ENCODE measurements at places on chromosomes 2 and 18.

GRCh38 chr18:24678626-24679025, 218.2 kb downstream of the HRH4 start:
- no peak for DNase-seq

GRCh38 chr2:200077210-200077650, 121.8 kb downstream of the MAIP1 start:
- DNase-seq = no peak

DNA sequence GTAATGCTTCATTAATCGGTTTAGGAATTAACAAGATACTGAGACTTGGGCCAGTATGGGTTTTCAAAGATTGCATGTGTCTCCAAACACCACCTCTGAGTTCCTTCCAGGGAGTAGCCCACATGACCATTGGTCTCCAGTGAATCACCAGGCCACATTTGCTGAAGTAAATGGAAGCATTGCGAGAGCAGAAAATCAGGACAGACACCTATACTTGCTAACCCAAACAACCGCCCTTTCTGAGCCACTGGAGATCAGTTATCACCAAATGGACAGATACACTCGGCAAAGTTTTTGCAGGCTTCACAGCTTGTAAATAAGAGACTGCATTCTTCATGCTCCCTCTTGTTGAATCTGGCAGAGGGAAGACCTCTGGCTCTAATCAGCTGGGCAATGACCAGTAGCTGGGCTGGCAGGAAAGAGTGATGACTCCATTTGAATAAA, 40.9 kb downstream of the GATA6 start:
- no peak for DNase-seq

DNA sequence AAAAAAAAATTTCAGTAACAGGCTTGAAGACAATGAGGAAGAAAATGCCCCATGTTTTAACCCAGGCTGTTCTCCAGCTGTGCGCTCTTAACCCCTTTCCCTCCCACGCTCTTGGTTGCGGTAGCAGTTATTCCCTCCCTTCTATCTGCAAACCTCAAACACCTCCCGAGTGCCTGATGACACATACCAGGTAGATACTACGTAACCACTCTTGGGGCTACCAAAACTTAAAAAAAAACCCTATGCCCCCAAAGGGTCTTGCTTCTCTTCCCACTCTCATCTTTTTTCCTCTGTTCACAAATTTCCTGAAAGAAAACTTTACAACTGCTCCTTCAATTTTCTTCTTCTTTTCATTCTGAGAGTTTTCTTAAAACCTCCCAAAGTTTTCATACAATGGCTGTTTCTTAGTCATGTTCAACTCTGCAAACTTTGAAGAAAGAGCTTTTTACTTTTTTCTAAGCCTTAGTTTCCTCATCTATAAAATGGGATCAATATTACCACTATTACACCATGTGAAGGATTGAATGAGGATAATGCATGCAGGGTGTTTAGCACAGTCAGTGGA, 4.9 kb upstream of the DRC1 start:
- DNase-seq = no peak

DNA sequence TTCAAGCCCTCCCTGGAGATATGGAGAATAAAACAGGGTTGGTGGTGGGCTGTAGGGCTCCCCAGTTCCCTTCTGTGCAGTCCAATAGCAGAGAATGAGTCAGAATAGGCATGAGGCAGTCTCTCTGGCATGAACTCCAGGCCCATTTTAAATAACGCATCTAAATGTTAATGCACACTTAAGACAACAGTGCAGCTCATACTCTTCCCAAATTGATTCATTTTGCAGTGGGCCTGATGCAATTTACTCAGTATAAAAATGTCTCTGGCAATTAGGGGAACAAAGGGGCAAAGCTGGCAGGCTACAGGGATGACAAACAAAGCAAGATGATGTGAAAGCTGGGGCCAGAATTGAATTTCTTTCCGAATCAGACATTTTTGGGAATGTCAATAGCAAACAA, 402.8 kb downstream of the CLIP4 start:
- no peak for DNase-seq

DNA sequence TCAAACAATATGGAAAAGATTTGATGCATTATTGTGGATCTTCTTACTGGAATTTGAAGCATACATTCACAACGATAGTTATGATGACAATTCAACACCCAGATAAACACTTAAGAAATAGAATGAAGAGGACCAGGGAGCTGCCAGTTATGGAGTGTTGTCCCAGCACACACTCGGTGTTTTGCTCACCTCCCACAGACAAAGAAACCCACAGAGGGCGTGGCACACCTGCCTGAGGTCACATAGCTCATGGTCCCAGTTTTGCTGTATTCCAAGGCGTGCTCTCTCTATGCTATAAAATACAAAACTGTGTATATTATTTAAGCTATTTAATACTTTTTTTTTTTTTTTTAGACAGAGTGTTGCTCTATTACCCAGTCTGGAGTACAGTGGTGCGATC, 31.1 kb downstream of the EFR3B start:
- DNase-seq = no peak

DNA sequence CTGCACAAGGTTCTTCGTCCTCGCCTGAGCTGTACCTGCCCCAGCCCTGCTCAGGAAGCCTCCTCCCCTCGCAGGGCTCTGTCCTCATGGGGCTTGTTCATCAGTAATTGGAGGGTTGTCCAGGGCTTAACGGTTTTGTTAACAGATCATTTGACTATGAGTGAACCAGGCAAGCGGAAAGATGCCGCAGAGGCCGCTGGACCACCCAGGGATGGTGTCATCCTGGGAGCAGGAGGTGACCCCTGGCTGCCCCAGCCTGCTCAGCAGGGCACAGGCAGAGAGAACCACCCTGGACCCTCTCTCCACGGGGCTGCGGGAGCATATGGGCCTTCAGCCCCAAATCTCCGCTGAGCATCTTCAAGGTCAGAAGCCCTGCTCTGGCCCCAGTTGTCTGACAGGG, 264.3 kb downstream of the KLHL29 start:
- no peak for DNase-seq

GRCh38 chr18:11657554-11657953, 31.5 kb upstream of the GNAL start:
- no peak for DNase-seq

DNA sequence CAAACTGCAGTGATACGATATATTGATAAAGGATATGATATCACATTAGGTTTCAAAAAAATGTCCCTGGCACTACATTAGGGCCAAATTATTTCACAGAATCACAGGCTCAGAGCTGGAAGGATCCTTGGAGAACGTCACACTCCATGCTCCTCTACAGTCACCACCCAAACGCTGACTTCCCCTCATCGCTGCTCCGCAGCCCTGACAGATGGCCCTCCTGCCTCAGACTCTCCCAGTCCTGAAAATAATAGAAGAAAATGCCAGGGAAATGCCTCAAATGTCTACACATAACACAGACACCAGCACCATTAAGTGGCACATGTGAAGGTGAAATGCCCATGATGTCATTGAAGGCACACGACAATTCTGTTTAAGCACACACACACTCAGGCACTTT, 72.0 kb downstream of the ZNF521 start:
- no peak for DNase-seq

- no peak for DNase-seq
These were observed 750.7 kb upstream of the GCFC2 start for GRCh38 chr2:76461431-76461830.

DNA sequence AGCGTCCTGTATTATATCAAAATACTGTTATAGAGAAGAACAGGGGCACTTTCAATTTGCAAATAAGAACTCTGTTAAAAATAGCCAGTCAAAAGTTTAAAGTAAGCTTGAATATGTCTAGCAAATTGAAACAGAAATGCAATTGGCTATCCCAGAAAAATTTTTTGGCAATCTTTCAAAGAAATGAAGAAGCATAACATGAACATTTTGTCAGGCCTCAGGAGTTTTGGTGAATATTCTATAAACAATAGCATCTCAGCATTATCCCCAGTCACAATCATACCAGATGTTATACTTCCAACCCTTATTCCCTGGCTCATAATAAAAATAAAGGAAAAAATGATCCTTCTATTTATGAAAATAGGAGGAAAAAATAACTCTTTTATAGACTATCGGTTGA, 252.4 kb downstream of the GRB14 start:
- DNase-seq = no peak

DNA sequence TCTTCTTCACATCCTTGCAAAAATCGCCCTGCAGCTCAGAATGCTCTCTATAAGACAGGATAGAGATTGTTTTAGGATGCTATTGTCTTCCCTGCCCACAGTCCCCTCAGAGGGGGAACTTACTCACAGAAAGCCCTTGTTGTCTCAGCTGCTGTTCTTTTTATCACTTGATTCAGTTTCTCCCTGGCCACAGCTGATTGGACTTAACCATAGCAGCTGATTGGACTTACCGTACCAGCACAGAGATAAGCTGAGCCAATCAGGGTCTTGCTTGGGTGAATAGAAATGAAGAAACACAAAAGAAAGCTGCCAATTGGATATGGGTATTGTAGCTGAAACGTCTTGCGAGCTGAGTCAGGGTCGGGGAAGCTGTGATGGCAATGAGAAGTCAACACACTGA, 194.2 kb upstream of the MEX3C start:
- DNase-seq = no peak

DNA sequence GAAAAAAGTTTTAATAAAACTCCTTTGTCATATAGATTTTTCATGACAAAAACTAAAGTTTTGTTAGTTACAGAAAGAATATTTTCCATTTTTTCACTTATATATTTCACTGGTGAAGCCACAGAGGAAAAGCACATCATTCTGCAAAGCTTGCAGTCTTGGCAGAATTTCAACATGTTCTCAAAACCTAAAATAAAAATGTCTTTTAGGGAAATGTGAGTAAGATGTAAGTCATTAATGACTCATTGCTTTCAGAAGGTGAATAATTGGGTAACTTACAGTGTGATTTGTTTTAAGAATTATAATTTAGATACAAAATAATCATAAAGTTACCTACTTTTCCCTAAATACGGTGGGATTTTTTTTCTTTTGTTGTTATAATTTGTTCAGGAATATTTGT, 43.4 kb upstream of the TNFRSF11A start:
- DNase-seq = no peak

- DNase-seq = no peak
These were observed 29.8 kb downstream of the TSHZ1 start for GRCh38 chr18:75240433-75240832.

DNA sequence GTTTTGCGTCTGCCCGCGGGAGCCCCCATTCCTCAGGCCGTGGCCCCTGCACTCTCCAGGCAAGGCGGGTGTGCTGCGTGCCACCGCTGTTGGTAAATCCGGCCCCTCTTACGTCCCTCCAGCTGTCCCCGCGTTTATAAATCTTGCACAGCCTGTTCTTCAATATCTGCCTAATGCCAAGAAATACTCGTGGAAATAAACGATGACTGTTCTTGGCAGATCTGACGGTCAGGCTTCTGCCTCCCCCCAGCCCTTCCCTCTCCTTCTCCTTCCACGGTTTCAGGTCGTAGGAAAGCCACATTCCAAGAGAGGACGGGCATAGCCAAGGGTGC, 20.5 kb downstream of the ODC1 start:
- no peak for DNase-seq

DNA sequence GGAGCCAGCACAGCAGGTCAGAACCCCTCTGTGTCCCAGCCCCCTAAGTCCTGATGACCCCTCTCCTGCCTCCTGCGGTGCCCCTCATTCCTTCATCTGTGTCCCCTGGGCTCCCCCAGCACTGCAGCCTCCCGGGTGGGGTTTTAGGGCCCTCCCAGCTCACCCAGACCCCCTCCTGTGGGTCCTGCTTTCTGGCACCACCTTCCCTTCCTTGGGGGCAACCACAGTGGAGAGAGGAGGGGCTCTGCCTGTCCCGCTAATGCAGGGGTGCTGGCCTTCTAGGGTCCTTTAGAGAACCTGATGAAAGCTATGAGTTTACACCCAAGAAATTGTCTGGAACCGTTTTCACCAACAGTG, 42.7 kb upstream of the ALPP start:
- DNase-seq = no peak

DNA sequence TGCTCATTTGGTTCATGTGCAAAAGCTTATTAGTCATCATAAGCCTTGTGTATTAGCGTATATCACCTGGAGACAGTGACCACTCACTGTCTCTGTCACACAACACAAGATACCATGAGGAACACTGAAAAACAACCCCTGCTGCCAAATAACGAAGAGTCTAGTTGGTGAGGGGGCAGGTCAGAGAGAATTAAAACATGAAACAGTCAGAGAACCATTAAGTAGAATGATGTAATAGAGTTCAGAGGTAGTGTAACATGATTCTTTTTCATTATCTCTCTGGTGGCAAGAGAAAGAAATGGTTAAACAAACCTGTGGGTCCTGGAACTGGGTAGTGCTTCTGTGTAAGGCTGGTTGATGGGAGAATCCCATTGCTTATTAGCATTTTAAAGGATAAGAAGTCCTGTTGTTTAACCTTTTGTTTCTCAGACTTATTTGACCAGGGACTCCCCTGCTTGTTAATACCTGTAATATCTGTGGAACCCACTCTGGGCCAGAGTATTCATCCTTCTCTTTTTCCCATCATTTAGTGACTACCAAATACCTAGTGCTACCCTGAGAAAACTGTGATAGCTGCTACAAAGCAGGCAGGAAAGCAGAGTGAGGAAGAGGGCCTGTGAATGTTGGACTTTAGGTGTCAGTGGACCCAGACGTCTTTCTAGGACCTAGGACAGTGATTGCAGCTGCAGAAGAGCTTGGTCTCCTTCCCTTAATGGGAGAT, 38.0 kb downstream of the PTRHD1 start:
- no peak for DNase-seq

DNA sequence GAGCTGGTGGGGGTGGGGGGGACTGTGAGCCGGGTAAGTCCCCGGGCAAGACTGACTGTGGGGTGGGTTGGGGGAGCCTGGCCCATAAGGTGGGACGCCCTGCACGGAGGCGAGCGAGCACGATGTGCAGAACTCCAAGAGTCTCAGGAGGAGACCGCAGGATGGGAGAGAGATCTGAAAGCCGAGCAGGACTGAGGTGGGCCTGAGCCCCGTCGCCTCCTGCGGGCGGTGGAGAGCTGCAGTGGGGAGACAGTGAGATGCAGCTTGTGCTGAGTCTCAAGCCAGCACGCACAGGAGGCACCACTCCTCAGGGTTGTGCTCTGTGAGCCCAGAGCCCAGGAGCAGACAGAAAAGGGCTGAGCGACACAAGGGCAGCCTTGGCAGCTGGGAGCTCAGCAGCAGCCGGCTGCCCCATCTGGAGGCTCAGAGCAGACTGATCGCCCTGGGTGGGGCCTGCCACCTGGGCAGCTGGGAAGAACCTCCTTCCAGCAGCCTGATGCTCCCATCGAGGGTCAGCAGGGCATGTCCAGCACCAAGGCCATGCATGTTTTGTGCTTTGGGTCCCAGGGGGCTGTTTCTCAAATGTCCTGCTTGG, 15.9 kb downstream of the ARHGEF4 start:
- no peak for DNase-seq

DNA sequence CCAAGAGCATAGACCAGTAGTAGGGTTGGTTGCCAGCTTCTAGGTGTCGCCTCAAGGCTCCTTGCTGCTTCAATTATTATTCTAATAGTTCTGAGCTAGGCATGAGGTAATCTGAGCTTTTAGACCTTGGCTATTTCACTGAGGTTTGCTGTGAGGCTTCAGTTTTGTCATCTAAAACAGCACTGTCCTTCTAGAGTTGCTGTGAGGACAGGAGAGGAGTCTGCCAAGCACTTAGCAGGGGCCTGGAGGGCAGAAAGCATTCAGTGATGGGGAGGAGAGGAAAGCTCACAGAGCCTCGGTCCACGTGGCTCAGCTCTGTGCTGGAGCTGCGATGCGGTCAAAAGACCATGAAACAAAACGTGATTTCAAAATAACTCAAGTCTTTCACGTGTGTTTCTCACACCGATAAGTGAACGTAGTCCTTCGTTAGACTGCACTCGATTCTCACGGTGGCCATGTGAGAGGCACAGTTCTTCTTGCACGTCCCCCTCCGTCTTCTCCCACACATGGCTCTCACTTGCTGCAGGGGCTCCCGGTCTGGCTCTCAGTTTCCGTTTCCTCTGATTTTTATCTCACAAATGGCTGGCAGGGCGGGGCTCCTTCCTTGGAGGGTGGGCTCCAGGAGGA, 113.7 kb downstream of the B3GNT2 start:
- no peak for DNase-seq

All from germinal center (tissue), 1 donor.